ENCODE measurements at places on chromosomes 16 and 17. TPM values are rescaled to one million over a fixed set of nuclear protein-coding genes. Genes with fewer than 3 reads are reported as not detected.
A peak's percentile ranks its signal among the peaks of the same experiment; 100 is the strongest.

DNA sequence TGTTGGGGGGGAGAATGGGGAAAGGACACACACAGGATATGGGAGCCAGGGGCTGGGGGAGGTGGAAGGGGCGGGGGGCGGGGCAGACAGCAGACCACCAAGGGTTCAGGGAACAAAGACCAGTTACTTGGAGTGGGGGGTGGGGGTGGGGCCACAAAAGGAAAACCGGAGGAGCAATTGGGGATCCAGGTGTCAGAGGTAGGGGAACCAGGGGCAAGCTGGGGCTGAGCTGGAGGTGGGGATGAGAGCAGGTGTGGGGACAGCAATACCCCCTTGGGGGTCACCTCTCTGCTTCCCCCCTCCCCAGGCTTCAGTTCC, 1.4 kb upstream of the ORAI3 start:
- ATAC-seq: no peak

The AP2B1 gene
- 37.9 TPM for total RNA-seq

The TUBB3 gene
- 22.0 TPM for total RNA-seq

- ATAC-seq: no peak
Observed at GRCh38 chr17:7263801-7264078, 1.5 kb upstream of the CLDN7 start.

DNA sequence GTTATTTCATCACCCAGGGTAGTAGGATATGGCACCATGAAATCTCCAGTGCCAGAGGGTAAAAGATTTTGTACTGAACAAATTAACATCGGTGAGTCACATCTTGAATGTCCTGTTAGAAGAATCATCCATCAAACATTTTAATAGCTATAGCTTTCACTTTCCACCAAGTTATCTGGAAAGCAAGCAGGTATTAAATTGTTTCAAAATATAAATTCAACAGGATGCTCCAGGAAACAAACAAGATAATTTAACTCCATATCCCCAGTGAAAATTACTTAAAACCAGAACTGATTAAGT, 2.4 kb downstream of the VEZF1 start:
- peak; percentile 24 for ATAC-seq

GRCh38 chr16:79632289-79632688, 31.8 kb upstream of the MAF start:
- ATAC-seq: no peak

The EFNB3 gene
- 1.6 TPM for total RNA-seq

The ABCA3 gene
- total RNA-seq: 1.2 TPM

DNA sequence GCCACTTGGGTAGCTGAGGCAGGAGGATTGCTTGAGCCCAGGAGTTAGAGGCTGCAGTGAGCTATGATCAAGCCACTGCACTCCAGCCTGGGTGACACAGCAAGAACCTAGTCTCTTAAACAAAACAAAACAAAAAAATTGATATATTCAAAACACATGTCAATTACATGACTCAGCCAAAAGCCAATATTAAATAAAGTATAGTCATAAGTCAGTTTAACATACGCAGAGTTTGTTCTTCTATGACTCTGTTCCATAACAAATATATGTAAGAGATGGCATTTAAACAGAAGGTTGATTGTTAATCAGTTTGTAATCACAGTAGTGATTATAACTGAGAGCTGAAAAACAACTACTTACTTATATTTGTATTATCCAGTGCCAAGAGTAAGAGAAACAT, 106.5 kb downstream of the CDH8 start:
- no peak for ATAC-seq

The AXIN1 gene
- total RNA-seq: 15.3 TPM

GRCh38 chr17:1294157-1294717, 14.8 kb downstream of the TRARG1 start:
- peak; percentile 19 for ATAC-seq

- no peak for ATAC-seq
Observed at GRCh38 chr17:19315104-19315503, 47.4 kb downstream of the B9D1 start.

The TLCD2 gene
- 10.9 TPM for total RNA-seq

- ATAC-seq: peak; percentile 93
Observed at GRCh38 chr16:807347-808084, 7.0 kb upstream of the GNG13 start.

The CMTM1 gene
- total RNA-seq: 0.60 TPM

DNA sequence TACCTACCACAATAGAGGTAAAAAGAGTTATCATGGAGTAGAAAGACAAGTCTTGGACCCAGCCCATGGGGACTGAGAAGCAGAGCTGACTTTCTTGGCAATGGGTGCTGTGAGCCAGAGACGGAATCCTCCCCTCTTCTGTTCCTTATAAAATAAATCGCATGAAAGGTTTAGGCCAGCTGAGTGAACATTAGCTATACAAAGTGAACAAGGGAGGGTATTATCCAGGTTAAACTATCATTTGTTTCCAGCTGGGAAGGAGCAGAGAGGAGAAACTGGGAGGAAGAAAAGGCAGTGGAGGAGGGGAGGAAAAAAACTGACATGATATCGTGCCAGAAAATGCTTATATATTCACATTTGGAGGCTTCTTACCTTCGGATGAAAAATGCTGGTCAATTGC, 13.3 kb upstream of the PAFAH1B1 start:
- no peak for ATAC-seq

The ZFP1 gene
- total RNA-seq: 4.3 TPM

The C17orf113 gene
- total RNA-seq: 0.48 TPM

DNA sequence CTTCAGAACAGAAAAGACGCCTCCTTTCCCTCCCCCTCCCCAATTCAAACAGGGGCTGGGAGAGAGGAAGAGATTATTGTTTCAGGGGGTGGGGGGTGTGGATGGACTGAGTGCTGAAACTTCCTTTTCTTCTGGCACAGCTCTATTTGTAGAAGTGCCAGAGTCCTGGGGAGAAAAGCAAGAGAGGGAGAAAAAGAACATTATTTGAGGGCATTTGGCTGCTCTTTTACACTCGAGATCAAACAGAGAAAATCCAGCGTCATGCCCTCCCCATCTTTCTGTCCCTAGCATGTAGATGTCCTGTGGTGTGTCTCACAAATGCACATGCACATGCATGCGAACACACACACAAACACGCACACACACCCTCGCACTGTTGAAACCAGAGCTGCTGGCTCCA, 13.0 kb downstream of the ARL4D start:
- ATAC-seq: no peak

DNA sequence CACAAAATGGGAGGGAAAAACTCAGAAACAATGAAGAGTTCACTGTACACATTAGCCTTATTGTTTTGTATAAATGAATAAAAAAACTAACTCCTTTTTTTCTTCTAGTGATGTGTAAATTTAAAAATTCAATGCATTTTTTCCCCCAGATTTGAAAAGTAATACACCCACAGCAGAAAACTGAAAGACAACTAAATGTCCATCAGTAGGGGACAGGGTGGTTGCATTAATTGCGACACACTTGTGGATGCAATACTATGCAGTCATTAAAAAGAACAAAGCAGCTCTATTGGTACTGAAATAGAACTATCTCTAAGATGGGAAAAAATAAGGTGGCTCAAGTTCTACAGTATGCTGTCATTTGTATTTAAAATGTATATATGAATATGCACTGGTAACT, 13.7 kb upstream of the WIPI1 start:
- ATAC-seq: no peak

The RAB37 gene
- 0.96 TPM for total RNA-seq

The TBC1D3C gene
- not detected for total RNA-seq

The GLTPD2 gene
- not detected for total RNA-seq

The KCNH4 gene
- total RNA-seq: not detected

The SPN gene
- total RNA-seq: 0.60 TPM

GRCh38 chr16:67814567-67814966, 7.9 kb downstream of the TSNAXIP1 start:
- ATAC-seq: no peak

- ATAC-seq: peak; percentile 85
Observed at GRCh38 chr17:38584350-38584925, 21.3 kb downstream of the SRCIN1 start.

DNA sequence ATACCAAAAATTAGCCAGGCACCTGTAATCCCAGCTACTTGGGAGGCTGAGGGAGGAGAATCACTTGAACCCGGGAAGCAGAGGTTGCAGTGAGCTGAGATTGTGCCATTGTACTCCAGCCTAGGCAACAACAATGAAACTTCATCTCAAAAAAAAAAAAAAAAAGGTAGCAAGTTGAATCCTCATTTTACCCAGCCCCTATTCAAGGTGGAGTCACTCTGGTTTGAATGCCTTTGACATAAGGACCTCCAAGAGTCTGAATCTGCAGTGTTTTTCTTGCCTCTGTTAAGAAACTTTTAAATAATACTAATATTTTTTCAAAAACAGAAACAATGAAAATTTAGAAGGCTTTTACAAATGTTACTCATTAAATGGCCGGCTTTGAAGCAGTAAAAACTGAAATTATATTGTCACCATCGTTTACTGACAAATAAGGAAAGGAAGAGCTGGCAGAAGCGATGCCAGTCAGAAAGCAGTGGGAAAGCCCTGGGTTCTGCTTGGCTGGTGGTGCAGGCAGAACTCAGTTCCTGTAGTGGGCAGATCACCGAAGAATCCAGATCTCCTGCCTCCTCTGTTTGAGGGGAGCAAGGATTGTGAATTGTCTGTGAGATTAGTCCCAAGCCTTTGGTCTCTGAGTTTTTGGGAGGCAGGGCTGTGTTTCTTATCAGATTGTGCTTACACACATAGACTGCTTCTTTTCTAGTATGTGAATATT, 99.7 kb upstream of the HAS3 start:
- ATAC-seq: no peak

The CSH1 gene
- not detected for total RNA-seq

DNA sequence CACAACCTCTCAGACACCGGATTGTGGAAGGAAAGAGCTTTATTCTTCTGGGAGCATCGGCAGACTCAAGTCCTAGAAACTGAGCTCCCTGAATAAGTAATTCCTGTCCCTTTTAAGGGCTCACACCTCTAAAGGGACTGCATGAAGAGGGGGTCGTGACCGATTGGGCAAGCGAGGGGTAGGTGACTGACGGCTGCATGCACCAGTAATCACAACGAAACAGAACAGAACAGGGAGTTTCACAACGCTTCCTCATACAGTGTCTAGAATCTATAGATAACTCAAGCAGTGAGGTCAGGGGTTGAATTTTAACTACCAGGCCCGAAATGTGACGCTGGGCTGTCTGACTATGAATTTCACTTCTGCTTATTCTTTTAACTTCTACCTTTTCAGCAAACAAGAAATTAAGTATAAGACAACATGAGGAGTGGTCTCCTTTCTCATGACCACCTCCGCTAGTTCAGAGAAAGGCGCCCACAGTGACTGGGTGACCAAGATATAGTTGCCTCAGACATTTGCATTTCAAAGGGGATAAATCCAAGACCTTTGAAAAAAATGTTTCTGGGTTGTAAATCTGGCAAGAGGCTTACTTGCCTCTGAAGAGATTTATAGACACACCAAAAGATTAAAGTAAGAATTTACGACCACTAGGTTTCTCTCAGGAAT, 88.4 kb upstream of the ATF7IP2 start:
- ATAC-seq: peak; percentile 69

The MARCHF10 gene
- total RNA-seq: not detected

GRCh38 chr17:58381124-58382035, 29.4 kb upstream of the SUPT4H1 start:
- no peak for ATAC-seq

The PPP1R27 gene
- total RNA-seq: 0.24 TPM

The CD300LG gene
- total RNA-seq: 0.28 TPM

The CD79B gene
- 1.9 TPM for total RNA-seq

The MPO gene
- total RNA-seq: not detected

The UBALD2 gene
- total RNA-seq: 86.9 TPM

Data from esophagus mucosa (tissue), 1 donor.